NCI-H526 (cell line): ENCODE measurements at places on chromosomes 1 and 21.

DNA sequence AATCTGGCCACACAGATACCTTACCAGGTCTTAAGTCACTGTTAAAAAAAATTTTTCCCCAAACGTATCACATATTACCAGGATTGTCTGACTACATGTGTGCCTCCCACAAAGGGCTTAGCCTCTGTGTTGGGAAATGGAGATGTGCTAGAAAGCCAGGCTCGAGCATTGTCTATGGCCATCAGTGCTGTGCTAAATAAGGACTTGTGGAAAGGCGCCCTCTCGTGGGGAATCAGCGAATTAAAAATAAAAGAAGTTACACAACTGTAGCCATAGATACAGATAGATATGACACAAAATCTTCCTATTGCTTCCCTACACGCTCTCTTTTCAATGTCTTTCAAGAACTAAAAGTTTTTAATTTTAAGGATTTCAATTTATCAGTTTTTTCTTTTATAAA, 47.5 kb upstream of the CRNN start:
- DNase-seq = peak; percentile 84

- DNase-seq = no peak
These were observed 1.2 kb downstream of the GPR52 start for GRCh38 chr1:174448974-174449373.

DNA sequence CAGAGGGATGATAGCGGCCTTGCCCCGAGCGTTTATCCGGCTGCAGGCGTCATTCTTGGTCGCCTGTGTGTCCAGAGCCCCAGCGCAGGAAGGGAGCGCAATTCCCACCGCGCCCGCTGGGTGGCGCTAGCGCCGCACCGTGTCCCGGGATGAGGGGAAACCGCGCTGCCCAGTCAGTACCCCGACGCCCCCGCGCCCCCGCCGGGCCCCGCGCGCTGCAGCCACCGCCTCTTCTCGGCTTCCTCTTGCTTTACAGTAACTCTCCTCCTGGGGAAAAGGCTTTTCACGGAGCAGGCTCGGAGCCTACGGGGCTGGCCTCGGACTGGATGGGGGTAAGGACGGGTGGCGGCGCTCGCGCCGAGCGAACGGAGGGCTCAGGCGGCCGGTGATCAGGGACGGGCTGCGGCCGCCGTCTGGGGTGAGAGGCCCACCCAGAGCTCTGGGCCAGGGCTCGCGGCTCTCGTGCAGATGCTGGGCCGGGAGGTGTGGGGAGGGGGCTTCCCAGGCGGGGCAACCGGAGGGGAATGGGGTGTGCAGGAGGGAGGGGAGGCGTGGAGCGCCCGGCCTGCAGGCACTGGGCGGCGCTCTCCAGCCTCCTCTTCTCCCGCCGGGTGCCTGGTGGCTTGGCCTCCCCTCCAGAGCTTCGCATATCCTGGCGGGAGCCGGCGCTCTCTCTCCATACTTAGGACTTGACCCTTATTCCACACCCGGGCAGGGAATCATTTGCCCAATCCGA, 29.8 kb downstream of the TEX35 start:
- DNase-seq = peak; percentile 97

GRCh38 chr1:67390041-67390887, 39.9 kb downstream of the SERBP1 start:
- DNase-seq = no peak

- DNase-seq = no peak
These were observed 6.8 kb downstream of the CNN3 start for GRCh38 chr1:94920061-94920460.

DNA sequence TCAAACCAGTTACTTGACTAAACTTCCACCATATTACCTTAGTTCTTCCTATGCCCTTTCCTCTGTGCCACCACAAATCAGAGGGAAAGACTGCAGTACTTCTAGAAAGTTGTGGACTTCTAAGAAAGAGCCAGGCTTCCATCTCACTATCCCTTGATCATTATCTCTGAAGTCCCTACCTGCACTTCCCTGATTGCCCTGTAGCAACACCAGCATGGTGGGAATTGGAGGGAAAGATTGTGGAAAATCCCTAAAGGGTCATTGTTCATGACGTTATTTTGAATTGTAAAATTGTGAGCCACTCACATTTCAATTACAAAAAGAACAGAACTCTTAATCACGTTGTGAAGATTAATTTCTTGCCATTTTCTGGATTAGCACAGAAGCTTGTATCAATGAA, 23.4 kb upstream of the KIAA1614 start:
- DNase-seq = no peak

- DNase-seq = no peak
These were observed 271.8 kb downstream of the RRAGC start for GRCh38 chr1:38587766-38588165.

DNA sequence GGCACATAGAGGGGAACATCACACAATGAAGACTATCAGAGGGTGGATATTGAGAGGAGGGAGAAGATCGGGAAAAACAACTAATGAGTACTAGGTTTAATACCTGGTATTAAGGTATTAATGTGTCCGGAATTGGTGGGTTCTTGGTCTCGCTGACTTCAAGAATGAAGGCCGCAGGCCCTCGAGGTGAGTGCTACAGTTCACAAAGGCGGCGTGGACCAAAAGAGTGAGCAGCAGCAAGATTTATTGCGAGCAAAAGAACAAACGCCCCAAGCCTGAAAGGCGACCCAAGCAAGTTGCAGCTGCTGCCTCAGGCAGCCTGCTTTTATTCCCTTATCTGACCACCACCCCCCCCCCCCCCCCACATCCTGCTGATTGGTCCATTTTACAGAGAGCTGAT, 2022.8 kb downstream of the NCAM2 start:
- no peak for DNase-seq

DNA sequence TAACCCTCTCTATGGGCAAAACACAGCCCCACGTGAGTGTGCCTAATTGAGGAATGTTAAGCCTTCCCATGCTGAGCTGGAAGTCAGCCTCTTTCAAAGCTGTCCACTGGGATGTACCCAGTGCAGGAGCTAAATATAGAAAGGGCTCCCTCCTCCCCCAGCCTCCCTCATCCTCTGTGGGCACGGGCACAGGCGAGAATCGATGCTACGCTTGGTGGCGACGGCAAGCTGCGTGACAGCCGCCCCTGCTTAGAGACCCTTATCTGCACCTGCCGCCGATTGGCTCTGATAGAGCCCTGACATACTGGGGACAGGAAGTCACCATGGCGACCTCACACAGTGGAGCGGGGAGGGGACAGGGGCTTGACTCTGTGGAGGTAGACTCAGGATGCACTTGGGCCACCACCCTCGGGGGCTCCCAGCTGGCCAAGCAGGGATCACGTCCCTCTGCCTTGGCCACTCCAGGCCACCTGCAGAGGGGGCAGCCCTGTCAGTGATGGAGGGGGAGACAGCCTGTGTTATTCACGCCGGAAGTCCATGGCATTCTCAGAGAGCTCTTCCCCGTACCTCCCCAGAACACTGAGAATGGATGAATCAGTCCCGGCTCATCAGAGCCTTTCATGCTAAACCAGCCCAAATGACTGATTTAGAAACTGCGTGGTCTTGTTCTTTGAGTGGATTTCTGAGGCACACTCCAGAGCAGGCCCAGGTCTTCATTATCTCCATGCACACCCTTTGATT, 84.8 kb downstream of the KCND3 start:
- DNase-seq = no peak

GRCh38 chr1:223714849-223715603, 2.7 kb downstream of the CAPN2 start:
- no peak for DNase-seq

GRCh38 chr1:201870397-201870796, 18.3 kb upstream of the SHISA4 start:
- DNase-seq = no peak

DNA sequence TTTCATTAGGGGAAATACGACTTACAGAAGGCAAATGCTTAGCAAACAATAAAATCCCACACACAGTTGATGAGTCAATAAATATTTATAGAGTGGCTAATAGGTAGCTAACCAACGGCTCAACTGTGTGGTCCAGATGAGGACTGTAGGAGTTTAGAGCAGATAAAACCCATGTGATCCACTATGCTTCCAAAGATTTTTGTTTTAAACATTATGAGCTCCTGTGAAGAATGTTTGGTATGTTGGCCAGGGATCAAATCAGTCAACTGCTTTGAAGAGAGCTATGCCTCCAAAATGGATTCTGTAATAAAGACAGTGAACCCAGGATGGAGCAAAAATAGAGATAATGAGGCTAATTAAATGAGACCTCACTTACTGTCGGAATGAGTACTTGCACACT, 72.3 kb upstream of the COL11A1 start:
- peak; percentile 6 for DNase-seq

DNA sequence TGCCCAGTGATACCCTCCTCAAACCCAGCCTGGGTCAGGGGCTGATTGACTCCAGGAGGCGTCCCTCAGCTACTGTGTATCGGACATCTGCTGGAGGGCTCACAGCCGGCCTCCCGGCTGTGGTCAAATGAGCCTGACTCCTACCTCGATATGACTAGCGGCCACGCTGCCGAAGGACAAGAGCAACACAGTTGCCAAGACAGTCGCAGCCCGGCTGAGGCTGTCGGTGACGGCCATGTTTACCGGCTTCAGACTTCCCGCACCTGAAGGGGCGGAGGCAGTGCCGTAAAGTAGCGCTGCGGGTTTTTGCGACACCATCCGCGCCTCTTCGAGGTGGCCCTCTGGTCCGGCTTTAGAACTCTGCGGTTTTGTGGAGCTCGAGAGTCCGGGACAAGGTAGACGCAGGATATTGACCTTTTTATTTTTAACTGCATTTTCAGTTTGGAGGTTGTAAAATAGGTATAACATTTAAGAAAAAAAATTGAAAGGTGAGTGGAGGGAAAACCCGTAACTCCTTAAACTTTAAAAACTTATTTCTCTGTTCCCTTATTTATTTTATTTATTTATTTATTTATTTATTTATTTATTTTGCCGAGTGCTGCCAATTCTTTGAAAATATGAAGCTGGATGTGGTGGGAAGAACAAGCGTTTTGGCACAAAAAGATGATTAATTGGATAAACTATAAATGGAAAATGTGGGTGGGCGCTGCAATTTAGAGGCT, at the start of gene PIGK:
Gene PIGK, minus strand, starts transcription at position 265 of the 722 bp plus-strand sequence. Its CDS starts 28 bp downstream, at position 237.
- DNase-seq = peak; percentile 80

DNA sequence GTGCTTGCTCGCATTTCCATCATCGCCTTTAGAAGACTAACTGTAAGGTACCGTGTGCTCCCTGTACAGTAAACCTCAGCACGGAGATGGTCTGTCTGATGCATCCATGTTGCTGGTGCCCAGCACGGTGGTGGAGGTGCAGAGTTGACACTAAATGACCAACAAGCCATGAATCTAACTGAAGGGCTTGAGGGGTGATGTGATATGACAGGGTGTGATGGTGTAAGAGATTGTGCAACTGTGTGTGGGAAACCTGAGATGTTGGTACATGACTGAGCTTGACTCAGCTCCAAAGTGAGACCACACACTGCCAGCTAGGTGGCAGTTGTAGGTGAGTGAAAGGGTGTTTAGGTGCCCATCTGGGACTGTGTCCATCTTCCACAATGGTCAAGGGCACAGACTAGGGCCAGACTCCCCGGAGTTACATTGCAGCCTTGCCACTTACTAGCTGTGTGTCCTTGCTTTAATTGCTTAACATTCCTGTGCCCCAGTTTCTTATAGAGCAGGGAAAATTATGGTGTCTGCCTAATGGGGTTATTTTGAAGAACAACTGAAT, 21.4 kb downstream of the SLC2A1 start:
- no peak for DNase-seq

DNA sequence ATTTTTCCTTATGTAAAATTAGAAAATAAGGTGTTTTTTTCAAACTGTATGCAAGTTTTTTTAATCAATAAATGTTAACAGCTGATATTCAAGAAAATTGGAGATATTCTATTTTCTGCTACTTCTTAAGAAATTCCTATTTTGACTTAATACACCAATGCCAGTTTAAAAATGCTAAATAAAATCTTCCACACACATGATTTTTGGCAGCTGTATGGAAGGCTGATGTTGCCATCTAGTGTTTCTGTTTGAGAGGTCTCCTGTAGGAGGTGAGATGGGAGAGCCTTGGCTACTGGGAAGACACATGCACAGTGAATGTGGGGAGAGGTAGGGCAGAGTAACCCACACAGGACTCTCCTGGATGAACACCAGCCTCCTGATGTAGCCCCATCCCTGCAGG, 29.2 kb upstream of the OR2B11 start:
- peak; percentile 23 for DNase-seq

- DNase-seq = no peak
These were observed at the start of gene SAMSN1 for GRCh38 chr21:14545906-14546480. SAMSN1 (minus strand) TSS chr21:14546315; CDS start chr21:14546261, 54 bp downstream.

DNA sequence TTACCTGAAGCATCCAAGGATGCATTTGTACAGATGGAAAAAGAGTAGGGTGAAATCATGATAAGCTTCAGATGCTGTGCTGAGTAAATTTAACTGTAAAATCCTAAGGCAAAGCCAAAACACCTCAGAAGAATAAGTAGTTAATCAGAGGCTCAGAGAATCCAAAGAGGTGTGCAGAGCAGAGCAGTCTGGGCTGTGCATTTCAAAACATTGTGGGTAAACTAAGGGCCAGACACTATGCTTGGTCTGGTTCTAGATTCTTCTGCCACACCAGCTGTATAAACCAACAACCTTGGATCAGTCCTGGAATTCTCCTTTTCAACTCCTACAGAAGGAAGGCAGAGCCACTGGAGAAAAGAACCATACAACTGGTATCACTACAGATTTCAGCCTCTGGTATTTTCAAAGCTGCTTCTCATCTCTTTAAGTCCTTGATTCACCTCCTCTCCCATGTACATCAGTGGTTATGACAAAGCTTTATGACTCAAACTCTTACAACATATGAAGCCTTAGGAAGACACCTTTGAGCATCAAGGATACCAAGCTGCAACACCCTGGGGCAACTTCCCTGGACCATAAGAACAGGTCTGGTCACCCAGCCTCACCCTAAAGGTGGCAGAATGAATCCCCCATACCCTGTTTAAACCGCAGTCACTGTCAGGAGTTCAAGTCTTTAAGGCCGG, 11.6 kb upstream of the HIPK1 start:
- DNase-seq = no peak

- DNase-seq = peak; percentile 59
These were observed 486 bp downstream of the HSPA13 start for GRCh38 chr21:14382486-14382834.

DNA sequence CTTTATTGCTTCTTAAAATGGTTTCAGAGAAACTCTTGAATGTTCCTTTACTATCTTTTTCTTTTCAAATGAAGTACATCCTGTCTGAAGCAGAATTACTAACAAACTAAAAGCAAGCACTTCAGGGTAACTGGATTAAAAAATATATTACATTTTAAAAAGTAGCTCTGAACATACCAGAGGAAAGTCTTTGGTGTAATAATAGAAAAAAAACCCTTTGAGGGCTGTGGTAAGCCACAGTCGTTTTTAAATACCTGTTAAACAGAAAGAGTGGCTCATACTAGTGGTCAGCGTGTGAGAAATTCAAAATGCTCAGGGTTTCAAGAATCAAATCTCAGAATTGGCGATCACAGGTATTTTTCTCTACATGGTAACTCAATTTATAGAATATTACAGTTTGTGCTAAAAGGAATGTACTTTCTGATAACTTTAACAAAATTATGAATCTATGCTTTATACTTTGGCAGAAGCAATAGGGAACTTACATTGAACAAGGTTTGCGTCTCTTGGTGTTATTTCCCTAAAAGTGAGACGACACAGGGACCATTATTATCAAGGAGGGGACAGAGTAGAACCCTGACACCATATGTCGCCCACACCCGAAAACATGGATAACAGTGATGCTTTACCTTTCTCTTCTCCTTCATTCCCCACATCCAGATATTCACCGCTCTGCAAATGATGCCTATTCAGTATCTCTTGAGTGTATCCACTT, 97.0 kb upstream of the DPH5 start:
- DNase-seq = no peak

GRCh38 chr1:114369930-114370329, 141.1 kb downstream of the TRIM33 start:
- DNase-seq = no peak

GRCh38 chr1:222644636-222644980, 26.7 kb downstream of the MIA3 start:
- no peak for DNase-seq

- no peak for DNase-seq
These were observed 20.4 kb downstream of the KCNH1 start for GRCh38 chr1:211113566-211113965.
